ENCODE measurements at places on chromosomes 2 and 18.

DNA sequence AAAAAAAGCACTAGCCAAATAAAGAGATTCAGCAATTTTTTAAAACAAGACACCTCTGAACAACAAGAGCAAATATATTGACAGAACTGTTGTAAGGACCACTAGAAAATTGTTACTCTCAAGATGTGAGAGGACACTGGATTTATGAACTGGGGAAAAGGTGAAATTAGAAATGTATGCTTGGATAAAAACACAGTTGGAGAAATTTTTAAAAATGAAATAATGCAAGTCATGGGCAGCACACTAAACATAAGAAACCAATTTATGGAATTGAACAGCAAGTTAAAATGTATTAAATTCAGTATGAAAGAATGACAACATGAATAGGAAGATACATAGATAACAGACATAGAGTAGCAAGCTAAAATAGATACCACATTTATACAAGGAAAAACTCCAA is 377.4 kb downstream of the LRRTM4 start:
- no peak for DNase-seq

DNA sequence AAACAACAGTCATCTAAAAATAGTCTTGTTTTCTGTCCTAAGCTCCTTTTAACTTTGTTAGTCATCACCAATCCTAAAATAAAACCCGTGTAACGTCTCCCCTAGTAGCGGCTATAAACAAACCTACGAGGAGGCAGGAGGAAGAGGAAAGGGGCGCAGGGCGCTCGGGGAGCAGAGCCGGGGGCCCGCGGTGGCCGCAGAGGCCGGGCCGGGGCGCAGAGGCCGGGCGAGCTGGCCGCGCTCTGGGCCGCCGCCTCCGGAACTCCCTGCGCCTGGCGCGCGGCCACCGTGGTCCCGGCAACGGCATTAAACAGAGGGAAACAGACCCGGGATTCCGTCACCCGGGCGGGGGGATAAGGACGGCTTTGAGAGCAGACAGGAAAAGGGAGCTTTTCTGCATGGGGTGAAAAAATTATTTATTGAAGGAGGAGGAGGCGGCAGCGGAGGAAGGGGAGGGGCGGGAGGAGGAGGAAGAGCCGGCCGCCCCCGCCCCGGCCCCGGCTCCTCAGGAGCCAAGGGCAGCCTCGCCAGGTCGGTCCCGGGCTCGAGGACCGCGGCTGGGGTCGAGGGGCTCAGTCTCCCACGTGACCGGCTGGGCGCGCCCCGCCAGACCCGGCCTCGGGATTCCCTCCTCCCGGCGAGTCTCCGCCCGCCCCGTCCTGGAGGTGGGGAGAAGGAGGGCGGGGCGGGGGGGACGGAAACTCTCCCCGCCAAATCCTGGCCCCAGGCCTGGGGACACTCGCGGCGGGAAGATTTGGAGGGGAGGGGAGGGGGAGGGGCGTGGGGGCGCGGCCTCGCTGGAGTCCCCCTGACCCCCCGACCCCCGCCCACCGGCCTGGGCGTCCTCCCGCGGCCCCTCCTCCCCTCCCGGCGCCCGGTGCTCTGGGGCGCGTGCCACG is 1.8 kb upstream of the NFATC1 start:
- DNase-seq = peak; percentile 83

DNA sequence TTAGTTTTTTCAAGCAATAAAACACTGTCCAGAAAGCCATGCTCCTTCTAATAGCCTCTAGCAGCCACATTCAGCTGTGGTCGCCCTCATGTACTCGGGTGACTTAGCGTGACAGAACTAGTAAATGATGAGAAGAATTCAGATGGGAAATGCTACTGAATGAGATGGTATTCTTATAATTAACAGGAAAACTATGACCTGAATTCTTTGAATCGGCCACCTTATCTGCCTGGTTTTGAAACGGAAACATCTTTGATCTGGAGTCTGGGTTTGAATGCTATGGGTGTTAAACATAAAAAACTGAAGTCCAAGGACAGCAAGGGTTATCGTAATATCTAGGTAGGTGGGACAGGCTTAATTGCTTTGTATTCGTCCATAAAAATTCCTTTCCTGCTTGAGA is 138.8 kb upstream of the DNMT3A start:
- DNase-seq = no peak

DNA sequence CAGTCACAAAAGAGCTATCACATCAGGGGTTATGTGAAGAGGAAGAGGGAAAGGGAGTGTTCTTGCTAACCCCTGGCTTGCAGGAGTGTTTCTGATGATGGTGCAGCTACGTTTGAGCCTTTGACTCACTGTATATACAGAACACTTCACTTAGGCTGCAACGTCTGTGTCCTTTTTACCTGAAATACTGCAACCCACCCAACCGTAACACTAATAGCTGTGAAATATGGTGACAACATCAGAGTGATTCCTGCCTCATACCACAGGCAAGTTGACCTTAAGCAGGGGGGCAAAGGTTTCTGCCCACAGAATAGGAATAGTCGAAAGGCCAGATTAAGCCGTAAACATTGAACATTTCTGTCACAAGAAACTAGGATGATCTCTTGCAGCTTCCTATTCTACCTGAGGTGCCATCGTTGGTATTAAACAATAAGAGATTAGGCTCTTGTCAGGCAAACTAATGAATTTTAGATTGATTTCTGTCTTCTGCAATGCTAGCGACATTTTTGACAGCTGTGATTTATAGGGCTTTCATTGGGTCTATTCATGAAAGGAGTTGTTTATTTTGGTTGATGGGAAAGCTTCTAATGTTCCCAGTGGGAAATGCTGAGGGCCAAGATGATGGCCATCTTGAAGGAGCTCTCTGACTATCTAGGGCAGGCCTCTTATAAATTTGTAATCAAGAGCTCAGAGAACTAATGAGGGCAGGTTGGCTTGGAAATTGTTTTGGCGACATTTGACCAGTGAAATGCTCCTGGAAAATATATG is 316.8 kb downstream of the PIK3C3 start:
- DNase-seq = no peak

GRCh38 chr2:173075781-173076580 is at the start of gene MAP3K20:
Gene MAP3K20 (plus strand): TSS chr2:173075846. CDS start chr2:173091032, 15,186 bp downstream.
- peak; percentile 84 for DNase-seq

DNA sequence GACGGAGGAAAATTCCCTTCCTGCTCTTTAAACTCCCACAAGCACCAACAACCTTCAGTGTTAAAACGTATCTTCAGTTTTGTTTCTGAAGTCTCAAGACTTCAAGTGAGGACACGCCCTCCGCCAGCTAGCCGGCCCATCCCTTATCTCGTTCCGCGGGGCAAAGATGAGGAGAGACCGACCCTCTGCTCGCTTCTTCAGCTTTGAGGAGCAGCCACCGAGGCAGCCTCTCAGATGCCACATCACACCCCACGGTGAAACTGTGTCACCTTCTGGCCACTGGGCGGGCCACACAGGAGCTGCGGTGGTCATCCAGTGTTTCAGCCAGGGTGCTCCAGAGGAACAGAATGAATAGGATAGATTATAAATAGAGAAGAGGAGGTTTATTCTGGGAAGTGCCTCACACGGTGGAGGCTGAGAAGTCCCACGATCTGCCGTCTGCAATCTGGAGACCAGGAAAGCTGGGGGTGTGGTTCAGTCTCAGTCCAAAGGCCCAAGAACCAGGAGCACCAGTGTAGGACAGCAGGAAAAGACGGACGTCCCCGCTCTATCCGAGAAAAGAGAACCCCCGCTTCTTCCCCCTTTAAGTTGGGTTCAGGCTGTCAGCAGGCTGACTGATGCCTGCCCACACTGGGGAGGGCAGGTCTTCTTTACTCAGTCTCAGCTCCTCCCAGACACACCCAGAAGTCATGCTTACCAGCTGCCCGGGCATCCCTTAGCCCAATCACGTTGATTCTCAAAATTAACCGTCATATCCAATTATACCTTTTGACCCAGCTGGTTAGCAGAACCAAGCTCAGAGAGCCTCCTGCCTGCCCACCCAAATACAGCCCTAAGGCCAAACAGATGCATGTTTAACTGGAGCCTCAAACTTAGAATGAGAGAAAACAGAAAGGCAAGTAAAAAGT is 399.7 kb upstream of the ID2 start:
- no peak for DNase-seq

- no peak for DNase-seq
Observed at GRCh38 chr2:215363461-215364156, 51.8 kb downstream of the ATIC start.

- DNase-seq = no peak
Observed at GRCh38 chr2:101947374-101947773, 44.4 kb upstream of the IL1R2 start.

DNA sequence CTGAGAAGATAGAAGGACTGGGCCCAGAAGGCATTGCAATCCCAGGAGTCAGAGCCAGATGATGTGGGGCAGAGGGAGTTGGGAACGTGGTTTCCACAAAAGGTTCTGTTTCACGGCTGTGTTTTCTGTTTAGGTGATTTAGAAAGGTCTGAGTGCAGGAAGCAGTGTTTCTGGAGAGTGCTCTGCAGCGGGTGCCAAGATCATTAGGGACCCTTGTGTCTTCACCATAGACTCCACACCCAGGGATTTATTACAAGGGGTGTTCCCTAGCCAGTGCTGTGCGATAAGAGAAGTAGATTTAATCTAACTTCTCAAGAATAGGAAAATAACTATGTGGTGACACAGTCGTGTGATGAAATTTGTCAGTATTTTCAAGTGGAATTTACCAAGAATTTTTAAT is 221.1 kb upstream of the TPO start:
- no peak for DNase-seq

- no peak for DNase-seq
Observed at GRCh38 chr2:45340318-45340717, 270.7 kb downstream of the SRBD1 start.

- DNase-seq = no peak
Observed at GRCh38 chr2:170218931-170219330, 41.0 kb downstream of the MYO3B start.

GRCh38 chr2:194883711-194884110 is 773.3 kb upstream of the SLC39A10 start:
- DNase-seq = no peak

DNA sequence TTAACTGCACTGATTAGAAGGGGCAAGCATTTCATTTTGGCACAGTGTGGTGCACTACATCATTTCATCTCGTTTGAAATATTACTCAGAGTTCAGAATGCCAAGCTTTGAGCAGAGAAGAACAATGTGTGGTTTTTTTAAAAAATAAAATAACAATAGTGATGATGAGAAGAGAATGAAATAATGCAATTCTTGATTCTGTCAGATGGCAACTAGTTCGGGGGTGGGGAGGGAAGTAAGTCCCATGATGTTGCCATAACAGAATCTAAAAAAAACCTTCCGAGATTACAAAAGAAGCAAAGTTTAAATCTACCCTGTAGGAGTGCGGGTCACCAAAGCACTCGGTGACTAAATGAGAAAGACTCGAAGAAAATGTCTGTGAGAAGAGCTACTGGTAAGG is 490.4 kb downstream of the NR4A2 start:
- no peak for DNase-seq

DNA sequence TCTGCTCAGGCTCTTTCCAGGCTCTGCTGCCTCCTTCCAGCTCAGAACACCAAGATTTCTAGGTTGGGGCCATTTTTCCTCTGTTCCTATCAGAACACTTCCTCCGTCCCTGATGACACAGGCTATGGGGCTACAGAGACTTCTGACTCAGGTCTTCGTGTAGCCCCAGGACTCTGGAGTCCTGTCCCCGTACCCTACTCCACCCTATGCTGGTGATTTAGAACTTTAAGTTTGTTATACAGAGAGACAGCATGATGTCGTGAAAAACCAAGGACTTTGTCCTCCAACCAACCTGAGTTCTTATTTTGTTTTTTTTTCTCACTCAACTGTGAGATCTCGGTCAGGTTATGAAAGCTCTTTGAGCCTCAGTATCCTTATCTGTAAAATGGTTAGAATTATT is 78.7 kb downstream of the HS1BP3 start:
- DNase-seq = no peak

DNA sequence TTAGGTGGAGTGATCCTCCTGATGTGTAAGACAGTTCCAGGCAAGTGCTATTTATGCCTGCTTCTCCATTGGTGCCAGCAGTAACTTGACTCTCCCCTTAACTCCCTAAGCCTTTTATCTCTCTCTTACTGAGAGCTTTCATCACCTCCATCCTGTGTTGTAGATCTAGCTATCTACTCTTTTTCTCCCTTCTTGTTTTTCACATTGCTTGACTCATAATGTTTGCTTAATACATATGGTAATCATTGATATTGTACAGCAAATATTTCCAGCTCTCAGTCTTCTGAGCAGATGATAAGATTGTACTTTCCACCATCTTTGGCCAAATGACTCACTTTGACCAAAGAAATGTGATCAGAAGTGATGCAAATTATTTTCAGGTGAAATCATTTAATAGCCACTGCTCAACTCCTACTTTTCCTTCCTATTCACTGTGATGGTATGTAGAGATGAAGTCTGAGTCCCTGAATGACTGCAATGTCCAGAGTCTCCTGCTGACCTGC is 165.0 kb downstream of the PLCL1 start:
- no peak for DNase-seq

- no peak for DNase-seq
Observed at GRCh38 chr2:52918551-52918950, 849.1 kb upstream of the CHAC2 start.

GRCh38 chr18:27948986-27949385 is 227.9 kb downstream of the CDH2 start:
- DNase-seq = no peak
